NCI-H2171 (cell line): ENCODE measurements at places on chromosomes 12 and 14.
A peak's percentile ranks its signal among the peaks of the same experiment; 100 is the strongest.

DNA sequence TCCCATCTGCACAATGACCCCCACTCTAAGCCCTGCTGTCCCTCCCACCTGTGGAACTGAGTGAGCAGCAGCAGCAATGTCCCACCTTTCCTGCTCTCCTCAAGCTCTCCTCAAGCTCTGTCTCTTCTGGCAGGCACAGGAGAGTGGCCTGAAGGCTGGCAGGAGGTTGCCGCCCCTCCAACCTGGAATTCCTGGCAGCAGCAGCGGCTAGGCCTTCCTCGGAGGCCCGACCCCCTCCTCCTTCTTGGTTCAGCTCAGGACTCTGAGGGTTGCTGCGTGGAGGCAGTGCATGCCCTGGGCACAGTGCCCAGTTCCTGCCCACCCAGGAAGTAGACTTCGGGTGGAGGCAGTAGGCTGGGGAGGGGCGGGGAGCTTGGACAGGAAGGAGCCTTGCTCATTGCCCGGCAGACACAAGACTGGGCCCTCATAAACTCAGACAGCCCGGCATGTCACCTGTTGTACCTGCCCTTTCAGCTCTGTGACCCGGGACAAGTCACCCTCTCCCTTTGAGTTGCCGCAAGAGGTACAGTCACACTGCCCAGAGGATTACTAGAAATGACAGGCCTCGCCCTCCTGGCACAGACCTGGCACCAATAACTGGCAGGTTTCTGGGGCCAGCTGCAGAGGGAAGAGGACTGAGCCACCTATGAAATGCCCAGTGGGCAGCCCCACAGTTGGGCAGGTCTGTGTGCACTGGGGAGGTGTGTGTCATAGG, 2.1 kb upstream of the SERPINA1 start:
- no peak for DNase-seq

DNA sequence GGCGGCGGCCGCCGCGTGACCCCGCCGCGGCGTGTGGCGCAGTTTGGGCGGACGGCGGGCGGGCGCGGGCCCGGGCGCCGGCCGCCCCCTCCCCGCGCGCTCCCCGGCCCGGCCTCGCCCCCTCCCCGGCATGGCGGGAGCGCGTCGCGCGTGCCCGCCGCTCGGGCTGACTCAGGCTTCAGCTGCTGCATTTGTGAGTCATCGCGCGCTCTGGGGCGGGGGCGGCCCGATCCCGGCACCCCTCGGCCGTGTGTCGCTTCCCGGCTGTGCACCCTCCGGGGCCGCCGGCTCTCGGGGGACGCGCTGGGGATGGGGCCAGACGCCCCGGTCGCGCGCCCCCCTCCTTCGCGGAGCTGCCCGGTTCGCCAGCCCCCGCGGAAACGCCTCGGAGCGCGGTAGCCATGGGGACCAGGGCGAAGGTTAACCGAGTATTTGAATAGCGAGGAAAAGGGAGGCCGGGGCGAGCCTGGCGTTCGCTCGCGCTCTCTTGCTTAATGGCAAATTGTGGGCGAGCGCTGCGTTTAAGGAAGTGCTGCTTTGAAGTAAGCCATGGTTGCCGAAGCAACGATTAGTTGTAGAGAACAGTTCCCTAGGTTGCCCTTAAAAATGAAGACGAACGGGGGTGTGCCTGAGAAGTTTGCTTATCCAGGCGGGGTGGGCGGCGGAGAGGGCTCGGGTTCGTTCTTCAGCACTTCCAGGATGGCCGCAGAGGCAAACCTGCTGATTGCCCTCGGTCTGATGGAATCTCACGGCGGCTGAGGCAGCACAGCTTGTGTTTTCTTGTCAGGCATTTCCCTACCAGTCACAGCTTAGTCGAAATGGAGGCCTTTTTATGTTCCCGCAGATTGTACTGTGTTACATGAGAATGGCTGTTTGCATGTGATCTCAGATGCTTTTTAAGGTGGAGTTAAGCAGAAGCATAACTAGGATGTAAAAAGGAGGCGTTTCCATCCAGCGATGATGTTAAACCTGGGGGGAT, 896 bp downstream of the EIF5 start:
- DNase-seq, result peak; percentile 58

- DNase-seq, result no peak
Observed at GRCh38 chr12:13084898-13085640, 18.4 kb downstream of the GSG1 start.

- no peak for DNase-seq
Observed at GRCh38 chr14:90508536-90509254, 111.9 kb downstream of the CALM1 start.

DNA sequence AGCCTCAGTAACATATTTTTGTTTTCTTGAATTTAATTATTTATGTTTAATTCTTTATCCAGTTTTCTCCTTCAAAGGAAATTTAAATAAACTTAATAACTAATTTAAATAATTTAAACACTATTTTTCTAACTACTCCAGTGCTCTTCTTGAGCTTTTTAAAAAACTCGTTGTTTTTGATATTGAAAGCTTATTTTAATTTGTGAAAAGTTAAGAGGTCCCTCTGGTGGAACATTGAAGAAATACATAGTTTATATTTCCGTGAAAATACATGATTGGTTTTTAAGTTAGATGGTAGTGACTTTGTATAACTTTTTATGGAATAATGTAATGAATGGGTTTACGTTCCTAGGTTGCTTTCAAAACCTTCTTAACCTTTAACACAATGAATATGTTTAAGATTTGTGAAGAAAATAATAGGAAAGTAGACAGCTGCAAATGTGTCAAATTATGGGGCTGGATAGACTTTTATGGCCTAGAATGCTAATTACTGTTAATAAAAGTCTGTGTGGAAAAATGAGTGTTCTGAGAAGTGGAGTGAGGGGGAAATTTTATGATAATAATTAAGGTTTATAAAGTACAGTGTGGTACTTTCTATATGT, 45.9 kb upstream of the MSRB3 start:
- DNase-seq, result no peak

GRCh38 chr14:36784541-36784940, 122.9 kb downstream of the PAX9 start:
- no peak for DNase-seq

GRCh38 chr12:62211510-62211909, 48.7 kb upstream of the USP15 start:
- no peak for DNase-seq

- no peak for DNase-seq
Observed at GRCh38 chr14:76763096-76764041, 2.1 kb downstream of the VASH1 start.

DNA sequence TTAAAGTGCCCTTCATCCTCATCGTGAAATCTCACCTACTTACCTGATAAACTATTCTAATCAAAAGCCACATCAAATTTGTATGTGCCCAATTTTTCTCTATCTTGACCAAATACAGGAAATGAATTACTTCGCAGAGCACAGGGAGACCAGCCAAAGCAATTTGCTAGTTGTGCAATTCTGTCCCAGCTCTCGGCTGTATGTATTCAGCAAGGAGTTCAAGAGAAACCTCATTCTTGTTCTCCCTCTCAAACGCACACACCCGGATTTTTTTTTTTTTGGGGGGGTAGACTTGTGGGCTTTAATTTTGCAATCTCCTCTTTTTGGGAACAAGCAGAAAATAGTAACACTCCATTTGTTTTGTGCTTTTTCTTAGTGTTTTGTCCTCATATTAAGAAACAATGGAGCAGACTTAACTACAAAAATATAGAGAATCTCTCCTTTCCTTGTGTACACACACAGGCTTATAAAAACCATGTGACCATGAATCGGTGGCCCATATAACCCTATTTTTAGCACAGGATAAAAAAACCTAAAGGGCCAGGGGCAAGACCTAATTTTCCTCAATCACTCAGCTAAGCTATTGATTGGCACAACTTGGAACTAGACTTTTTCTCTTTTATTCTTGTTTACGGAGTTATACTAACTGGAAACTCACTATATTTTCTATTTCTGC, 64.2 kb downstream of the MBIP start:
- no peak for DNase-seq

DNA sequence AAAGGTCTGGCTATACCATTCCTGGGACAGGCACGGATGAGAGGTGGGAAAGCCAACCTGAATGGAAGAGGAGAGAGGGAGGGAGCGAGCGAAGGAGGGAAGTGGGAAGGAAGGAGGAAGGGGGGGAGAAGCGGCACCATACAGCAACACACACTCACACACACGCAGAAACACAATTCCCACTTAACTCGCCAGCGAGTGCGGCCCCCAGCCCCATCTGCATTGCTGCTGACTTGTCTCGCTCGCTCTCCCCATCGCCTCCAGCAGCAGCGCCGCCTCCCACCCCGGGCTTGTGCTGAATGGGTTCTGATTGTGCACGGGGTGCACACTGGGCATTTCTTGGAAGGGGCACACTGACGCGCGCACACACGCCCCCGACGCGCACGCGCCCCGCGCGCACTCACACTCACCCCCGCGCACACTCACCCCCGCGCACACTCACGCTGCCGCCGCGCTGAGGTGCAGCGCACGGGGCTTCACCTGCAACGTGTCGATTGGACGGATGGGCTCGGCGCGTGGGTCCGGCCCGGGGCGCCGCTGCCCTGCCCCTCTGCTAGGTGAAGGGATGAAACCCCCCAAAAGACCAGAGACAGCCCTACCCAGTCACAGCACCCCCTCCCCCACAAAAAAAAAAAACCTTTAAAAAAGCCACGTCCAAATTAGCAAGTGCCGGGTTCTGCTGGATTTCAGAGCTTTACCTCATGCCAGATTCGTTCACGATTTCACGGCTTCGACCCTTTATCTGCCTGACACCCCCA, 685 bp downstream of the GRIN2B start:
- no peak for DNase-seq
